Uterus (tissue), 4 donors: ENCODE measurements at places on chromosomes 1 and 21. TPM values are rescaled to one million over a fixed set of nuclear protein-coding genes. Genes with fewer than 3 reads are reported as not detected.

Gene C1QA
- total RNA-seq, result 114 TPM

Gene HYI
- total RNA-seq, result 84.7 TPM

Gene CDC20
- total RNA-seq, result not detected

Gene GJA5
- 10.0 TPM for total RNA-seq

Gene SPRR1A
- total RNA-seq, result not detected

- H3K27me3 ChIP-seq, result no peaks in the 10 kb centered on the region
- no peaks in the 10 kb centered on the region for H3K4me1 ChIP-seq
- H3K36me3 ChIP-seq, result no peaks in the 10 kb centered on the region
- no peak overlapping the region for H3K4me3 ChIP-seq
- no peak overlapping the region for H3K27ac ChIP-seq
- no peak for DNase-seq
These were observed 92.3 kb downstream of the PDE9A start for GRCh38 chr21:42745511-42746239.

GRCh38 chr1:228440761-228441500 lies 24.3 kb upstream of the TRIM17 start:
- H3K27me3 ChIP-seq, result peaks cover 11% of the 10 kb centered on the region
- no peak overlapping the region for H3K4me3 ChIP-seq
- H3K4me1 ChIP-seq, result no peaks in the 10 kb centered on the region
- H3K36me3 ChIP-seq, result no peaks in the 10 kb centered on the region
- DNase-seq, result no peak

- no peaks in the 10 kb centered on the region for H3K36me3 ChIP-seq
- no peak for DNase-seq
- no peak overlapping the region for H3K27ac ChIP-seq
- H3K4me1 ChIP-seq, result no peaks in the 10 kb centered on the region
- no peak overlapping the region for H3K4me3 ChIP-seq
These were observed 483.4 kb downstream of the NPHP4 start for GRCh38 chr1:5508669-5509330.

- H3K36me3 ChIP-seq, result no peaks in the 10 kb centered on the region
- no peaks in the 10 kb centered on the region for H3K27me3 ChIP-seq
- H3K27ac ChIP-seq, result no peak overlapping the region
- H3K4me1 ChIP-seq, result no peaks in the 10 kb centered on the region
- DNase-seq, result no peak
These were observed 34.3 kb downstream of the AMY1C start for GRCh38 chr1:103783944-103784377.

- H3K27ac ChIP-seq, result peak overlapping the region; percentile 88
- peak; percentile 83 for DNase-seq
- no peaks in the 10 kb centered on the region for H3K36me3 ChIP-seq
- no peaks in the 10 kb centered on the region for H3K27me3 ChIP-seq
- no peaks in the 10 kb centered on the region for H3K4me1 ChIP-seq
These were observed 416 bp upstream of the TNFRSF14 start for GRCh38 chr1:2555634-2556276.

GRCh38 chr21:40635391-40635790 lies 211.6 kb downstream of the DSCAM start:
- no peaks in the 10 kb centered on the region for H3K36me3 ChIP-seq
- no peaks in the 10 kb centered on the region for H3K27me3 ChIP-seq
- no peak overlapping the region for H3K27ac ChIP-seq
- H3K4me1 ChIP-seq, result no peaks in the 10 kb centered on the region

DNA sequence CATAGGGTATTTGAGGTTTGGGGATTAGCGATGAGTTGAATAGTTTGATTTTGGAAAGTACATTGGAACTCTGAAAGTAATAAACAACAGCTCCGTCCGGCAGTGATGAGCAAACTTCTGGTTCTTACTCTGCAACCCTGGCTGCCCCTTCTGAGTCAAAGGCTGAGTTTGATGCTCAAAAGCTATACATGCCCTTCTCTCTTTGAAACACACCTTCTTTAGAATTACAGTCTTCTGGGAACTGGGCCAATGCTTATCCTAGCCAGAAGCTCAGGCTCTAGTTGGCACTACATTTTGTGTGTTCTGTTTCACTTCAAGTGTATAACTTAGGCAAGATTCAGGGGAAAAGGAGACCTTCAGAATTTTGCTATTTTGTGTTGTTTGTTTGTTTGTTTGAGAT lies 9.3 kb downstream of the AHCYL1 start:
- peak overlapping the region; percentile 35 for H3K27ac ChIP-seq
- no peaks in the 10 kb centered on the region for H3K27me3 ChIP-seq
- H3K4me1 ChIP-seq, result peaks cover 5% of the 10 kb centered on the region
- no peak for DNase-seq

GRCh38 chr1:88802404-88802803 lies 89.0 kb downstream of the GTF2B start:
- H3K4me3 ChIP-seq, result no peak overlapping the region
- H3K36me3 ChIP-seq, result no peaks in the 10 kb centered on the region
- no peak overlapping the region for H3K27ac ChIP-seq
- DNase-seq, result no peak
- H3K27me3 ChIP-seq, result no peaks in the 10 kb centered on the region
- no peaks in the 10 kb centered on the region for H3K4me1 ChIP-seq
